ENCODE measurements at places on chromosomes 5 and 9.
A peak's percentile ranks its signal among the peaks of the same experiment; 100 is the strongest.

DNA sequence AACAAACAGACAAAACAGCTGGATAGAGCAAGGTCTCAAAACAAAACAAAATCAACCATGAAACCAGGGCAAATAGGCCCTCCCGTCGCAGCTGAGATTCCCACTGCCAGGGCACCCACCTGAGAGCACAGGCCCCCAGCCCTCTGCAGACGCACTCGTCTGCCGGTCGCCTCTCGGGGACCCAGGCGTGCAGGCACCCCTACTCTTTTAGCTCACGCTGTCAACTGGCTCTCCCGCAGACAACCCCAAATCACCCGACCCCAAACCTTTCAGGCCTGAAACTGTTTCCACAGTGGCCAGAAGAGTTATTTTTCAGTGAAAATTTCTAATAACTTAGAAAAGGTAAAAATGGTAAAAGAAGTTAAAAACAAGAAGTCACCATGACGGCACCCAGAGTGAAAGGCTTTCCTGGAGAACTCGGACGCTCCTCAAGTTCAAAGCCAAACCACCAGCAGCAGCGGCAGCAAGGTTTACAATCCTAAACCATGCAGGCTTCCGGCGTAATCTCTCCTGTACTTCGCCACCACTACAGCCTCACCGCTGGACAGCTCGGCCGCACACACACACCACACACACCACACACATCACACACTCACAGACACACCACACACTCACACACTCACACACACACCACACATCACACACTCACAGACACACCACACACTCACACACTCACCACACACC is 1.9 kb upstream of the UBE2QL1 start:
- no peak for DNase-seq

- DNase-seq = peak; percentile 13
Observed at GRCh38 chr5:108003178-108003577, 332.4 kb upstream of the EFNA5 start.

DNA sequence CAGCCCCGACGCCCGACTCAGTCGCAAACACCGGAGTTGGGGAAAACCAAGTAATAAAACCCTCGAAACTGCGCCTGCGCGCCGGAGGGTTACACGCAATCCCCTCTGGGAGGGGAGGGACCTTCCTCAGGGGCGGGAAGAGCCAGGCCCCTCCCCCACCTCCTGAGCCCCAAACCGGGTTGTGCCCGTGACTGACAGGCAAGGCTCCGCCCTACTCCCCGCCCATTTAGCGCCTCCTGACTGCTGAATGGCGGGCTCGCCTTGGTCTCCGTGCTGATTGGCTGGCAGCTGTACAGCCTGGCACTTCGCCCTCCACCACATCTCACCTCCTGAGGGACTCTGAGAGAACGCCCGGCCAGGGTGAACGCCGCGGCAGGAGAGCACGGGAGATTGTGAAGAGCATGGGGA is at the start of gene PRDM9:
PRDM9 (plus strand) TSS at position 332 of the 408 bp plus-strand sequence. CDS start 1,425 bp downstream, outside the sequence.
- DNase-seq = peak; percentile 97

DNA sequence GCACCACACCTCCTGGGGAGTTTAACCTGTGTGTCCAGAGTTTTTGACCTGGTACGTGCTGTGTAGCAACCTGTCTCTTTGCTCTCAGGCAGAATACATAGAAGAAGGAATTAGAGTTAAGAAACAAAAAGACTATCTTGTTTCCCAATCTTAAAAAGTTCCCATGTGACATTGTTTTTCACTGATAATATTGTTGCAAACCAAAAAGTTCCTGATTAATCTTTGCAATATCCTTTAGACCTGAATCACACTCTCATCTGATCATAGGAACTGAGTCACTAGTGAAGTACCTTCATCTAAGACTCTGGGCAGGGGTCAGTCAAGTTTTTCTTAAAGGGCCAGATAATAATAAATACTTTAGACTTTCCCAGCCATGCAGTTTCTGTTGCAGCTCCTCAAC is 35.1 kb downstream of the BASP1 start:
- DNase-seq = no peak

- peak; percentile 20 for DNase-seq
Observed at GRCh38 chr9:83280268-83280667, 217.3 kb upstream of the RASEF start.

GRCh38 chr5:148427370-148428042 is 43.7 kb downstream of the FBXO38 start:
- no peak for DNase-seq

GRCh38 chr9:34927061-34927460 is 31.0 kb upstream of the PHF24 start:
- no peak for DNase-seq

DNA sequence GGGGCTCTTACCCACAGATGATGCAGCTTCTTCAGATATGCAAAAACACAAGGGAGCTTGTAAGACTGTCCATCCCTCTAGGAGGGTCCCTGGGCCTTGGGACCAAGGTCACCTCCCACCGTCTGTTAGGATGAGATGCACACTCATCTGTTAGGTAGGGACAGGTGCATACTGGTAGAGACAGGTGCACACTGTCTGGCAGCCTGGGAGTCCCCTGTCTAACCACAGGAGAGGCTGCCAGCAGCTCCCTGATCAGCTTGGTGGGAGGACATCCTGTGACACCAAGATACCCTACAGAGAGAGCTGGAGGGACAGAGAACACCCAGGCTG is 13.2 kb downstream of the TSPAN17 start:
- DNase-seq = no peak

DNA sequence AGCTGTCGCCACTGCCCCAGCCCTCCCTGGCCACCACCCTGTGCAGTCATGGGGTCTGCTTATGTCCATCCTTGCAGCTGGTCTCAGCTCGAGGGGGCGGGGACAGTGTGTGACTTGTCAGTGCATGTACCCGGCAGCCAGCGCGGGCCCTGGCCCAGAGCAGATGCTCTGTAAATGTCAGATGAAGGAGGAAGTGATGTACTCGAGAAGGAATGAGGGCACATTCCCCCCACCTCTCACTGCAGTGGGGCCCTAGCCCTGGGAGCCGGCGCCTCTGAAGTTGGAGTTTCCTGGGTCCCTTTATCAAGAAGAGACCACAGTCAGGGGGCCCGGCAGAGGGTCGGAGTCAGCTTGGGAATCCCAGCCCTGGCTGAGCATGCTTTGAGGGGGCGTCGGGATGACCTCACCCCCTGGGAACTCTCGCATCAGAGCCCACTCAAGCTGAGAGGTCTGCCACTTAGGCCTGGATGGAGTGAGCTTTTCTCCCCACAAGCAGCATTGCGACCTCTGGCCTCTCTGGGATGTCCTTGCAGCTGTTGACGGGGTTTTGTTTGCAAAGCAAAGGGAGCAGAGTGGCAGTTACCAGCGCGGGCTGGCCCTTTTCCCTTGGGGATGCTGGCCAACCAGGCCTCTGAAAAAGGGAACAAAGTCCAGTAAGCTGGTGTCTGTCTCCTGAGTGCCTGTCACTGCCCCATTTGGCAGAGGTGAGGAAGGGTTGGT is 19.0 kb downstream of the NEURL1B start:
- DNase-seq = peak; percentile 80

DNA sequence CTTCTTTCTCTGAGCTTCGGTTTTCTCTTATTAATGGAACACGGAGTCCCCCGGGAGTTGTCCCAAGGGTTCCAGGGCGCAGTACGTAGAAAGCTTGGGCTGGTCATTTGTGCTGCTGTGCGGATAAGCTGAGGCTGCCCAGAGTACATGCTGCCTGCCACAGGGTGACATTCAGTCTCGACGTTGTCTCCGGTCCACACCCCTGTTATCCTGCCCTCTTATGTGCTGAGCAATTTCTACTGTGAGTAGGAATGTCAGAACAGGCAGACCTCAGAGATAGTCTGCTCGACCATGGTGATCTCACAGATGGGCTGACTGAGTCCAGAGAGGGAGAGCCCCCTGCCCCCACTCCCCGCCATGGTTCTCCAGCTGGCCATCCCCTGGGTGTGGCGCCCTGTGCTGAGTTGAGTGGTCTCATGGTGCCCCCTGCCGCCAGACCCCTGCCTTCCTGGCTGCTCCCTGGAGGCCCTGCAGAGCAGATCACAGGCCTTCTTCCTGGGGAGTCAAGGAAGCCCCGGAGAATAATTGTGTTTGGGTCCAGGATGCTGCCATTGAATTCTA is 124.0 kb downstream of the RGS3 start:
- DNase-seq = no peak

- peak; percentile 66 for DNase-seq
Observed at GRCh38 chr9:93304574-93305496, 120.9 kb downstream of the WNK2 start.

DNA sequence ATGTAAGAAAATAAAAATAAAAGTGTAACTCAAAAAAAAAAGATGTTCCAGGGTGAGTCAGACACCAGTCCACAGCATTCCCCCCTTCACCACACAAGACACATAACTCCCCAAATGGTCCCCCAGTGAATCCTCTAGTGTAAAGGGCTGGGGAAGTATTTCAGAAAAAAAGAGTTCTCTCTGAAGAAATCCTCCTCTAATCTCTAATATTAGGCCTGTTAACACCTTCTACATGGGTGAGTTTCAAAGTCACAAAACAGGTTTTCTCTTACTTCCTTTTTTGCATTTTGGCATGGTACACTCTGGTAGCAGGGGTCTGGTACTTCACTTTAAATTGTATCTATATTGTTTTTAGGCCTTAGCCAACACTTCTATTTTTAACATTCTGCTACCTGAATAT is 28.2 kb downstream of the RNF145 start:
- no peak for DNase-seq

DNA sequence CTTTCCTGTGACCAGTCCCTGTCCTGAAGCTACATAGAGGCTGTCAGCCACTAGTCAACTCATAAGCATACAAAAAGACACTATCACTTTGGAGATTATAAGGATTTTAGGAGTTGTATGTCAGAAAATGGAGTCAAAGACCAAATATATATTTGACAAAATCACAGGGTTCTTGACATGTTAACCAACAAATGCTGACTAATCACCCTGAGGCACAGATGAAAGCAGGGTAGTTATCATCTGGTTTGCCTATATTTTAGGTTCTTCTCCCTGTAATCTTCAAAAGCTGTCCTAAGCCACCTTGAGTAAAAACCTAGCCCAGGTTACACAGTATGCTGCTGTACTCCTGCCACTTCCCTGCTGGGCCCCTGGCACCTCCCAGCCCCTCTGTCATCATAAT is 64.7 kb upstream of the ERCC6L2 start:
- DNase-seq = no peak

- no peak for DNase-seq
Observed at GRCh38 chr9:19939734-19940278, 151.0 kb upstream of the SLC24A2 start.

- DNase-seq = peak; percentile 86
Observed at GRCh38 chr5:110726249-110727024, at the start of gene TMEM232. Gene TMEM232 (minus strand): TSS chr5:110726671. CDS start chr5:110667352, 59,319 bp downstream.

GRCh38 chr5:140588311-140589070 is 23.9 kb downstream of the SLC35A4 start:
- no peak for DNase-seq

- no peak for DNase-seq
Observed at GRCh38 chr5:54758038-54758437, 227.4 kb downstream of the ESM1 start.

DNA sequence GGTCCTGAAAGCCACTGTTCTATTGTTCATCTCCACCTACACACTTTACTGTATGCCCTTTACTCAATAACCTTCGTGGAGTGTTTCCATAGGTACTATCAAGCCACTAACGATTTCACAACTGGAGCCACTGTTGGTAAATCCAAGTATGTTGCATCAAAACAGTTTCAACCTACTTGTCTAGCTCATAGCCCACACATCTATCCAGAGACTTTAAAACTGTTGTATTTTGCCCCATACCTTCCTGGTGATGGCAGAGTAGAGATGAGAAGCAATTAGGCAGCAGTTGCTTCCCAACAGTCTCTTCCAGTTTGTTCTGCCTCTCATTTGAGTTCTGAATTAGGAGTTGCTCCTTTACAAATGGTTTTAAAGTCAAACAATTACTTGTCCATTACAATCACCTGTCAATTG is 607 bp downstream of the FAXDC2 start:
- DNase-seq = no peak

GRCh38 chr5:174348311-174348981 is 302.9 kb downstream of the NSG2 start:
- no peak for DNase-seq

DNA sequence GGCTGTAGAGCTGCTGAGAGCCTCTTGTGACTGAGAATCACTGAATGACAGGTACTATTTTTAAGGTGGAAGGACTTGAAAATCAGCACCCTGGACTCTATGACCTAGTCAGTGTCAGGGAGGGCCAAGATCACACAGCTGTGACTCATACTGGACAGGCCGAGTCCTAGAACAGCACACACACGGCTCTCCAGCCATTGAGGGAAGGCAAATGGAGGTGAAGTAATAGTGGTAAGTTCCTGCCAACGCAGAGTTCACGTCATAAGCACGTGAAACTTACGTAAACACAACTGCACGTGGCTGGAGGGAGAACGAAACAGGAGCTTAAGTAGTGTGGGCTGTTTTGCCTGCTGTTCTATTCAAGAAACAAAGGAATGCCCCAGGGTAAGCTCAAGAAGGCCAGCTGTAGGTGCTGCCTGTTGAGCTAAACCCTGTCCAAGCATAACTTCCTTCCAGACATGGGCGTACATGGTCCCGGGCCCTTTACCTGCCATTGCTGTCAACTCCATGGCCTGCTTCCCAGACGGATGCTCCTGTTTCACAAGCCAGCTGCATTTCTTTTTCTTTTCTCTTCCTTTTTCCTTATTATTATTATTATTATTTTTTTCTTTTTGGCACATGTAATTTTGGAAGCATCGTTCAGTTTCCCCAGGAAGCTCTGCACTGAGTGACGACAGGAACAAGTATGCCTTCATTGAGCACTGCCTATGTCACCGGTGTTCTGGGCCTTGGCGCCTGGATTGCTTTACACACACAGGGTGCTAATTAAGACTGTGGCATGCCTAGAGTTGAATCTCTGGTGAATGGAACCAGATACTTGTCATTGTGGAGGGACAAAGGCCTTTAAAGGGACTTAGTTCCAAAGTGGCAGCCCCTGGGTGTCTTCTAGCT is 10.2 kb upstream of the LCP2 start:
- DNase-seq = peak; percentile 38

- DNase-seq = no peak
Observed at GRCh38 chr5:9343146-9343850, 202.6 kb downstream of the SEMA5A start.

DNA sequence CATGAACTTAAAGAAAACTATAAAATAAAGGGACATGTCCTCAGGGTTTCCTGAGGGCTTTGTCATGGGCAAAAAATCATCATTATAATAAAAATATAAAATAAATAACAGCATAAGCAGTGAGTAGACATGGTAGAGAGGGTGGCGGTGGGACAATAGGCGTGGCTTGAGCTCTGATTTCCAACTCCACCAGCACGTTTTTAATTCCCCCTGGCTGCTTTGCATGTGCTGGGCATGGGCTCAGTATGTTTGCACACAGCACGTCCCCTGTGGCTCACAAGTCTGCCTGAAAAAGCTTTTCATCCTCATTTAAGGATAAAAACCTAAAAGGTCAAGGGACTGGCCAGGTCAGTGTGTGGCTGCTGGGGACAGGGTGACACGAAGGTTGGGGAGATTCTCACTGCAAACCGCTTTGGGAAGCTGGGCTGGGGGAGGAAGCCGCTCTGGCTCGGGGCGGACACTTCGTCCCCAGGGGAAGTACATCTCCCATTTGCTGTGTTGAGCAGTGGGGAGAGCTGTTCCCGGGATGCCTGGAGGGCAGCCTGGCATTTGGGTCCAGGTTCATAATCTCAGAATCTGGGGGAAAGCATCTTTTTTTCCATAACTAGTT is 32.6 kb downstream of the NKX2-5 start:
- DNase-seq = peak; percentile 23
